Activated CD8-positive, alpha-beta memory T cell treated with anti-CD3 and anti-CD28 coated beads, Interleukin-2, amount 10 ng/mL, durations not matched to agents 7 days and 5 days (primary cell): ENCODE measurements at places on chromosomes 16 and 17. TPM values are rescaled to one million over a fixed set of nuclear protein-coding genes. Genes with fewer than 3 reads are reported as not detected.

- peak; percentile 43 for DNase-seq
- peaks cover 55% of the 10 kb centered on the region for H3K36me3 ChIP-seq
- peaks cover 73% of the 10 kb centered on the region for H3K4me1 ChIP-seq
- H3K4me3 ChIP-seq, result no peak overlapping the region
Measured at GRCh38 chr16:20866145-20866772, 33.9 kb downstream of the DCUN1D3 start.

- no peak overlapping the region for H3K27ac ChIP-seq
- no peaks in the 10 kb centered on the region for H3K36me3 ChIP-seq
- H3K27me3 ChIP-seq, result no peaks in the 10 kb centered on the region
- H3K4me1 ChIP-seq, result no peaks in the 10 kb centered on the region
Measured at GRCh38 chr16:25868706-25869370, 177.1 kb downstream of the HS3ST4 start.

Gene TGFB1I1
- 1.0 TPM for total RNA-seq

GRCh38 chr16:30844671-30845449, 49.0 kb downstream of the BCL7C start:
- H3K4me1 ChIP-seq, result peaks cover 12% of the 10 kb centered on the region
- H3K27ac ChIP-seq, result peak overlapping the region; percentile 80
- DNase-seq, result peak; percentile 89
- peak overlapping the region; percentile 45 for H3K4me3 ChIP-seq
- H3K27me3 ChIP-seq, result peaks cover 2% of the 10 kb centered on the region
- no peaks in the 10 kb centered on the region for H3K36me3 ChIP-seq

Gene ASPHD1
- 0.33 TPM for total RNA-seq

Gene ALOX12B
- 0.42 TPM for total RNA-seq
